Pons (tissue), 1 donor: ENCODE measurements at places on chromosomes 7 and 10.

GRCh38 chr10:132063432-132063831, 2.3 kb upstream of the JAKMIP3 start:
- peak; percentile 37 for DNase-seq

- no peak for DNase-seq
These were observed 202.7 kb downstream of the PARD3 start for GRCh38 chr10:34612446-34612845.

DNA sequence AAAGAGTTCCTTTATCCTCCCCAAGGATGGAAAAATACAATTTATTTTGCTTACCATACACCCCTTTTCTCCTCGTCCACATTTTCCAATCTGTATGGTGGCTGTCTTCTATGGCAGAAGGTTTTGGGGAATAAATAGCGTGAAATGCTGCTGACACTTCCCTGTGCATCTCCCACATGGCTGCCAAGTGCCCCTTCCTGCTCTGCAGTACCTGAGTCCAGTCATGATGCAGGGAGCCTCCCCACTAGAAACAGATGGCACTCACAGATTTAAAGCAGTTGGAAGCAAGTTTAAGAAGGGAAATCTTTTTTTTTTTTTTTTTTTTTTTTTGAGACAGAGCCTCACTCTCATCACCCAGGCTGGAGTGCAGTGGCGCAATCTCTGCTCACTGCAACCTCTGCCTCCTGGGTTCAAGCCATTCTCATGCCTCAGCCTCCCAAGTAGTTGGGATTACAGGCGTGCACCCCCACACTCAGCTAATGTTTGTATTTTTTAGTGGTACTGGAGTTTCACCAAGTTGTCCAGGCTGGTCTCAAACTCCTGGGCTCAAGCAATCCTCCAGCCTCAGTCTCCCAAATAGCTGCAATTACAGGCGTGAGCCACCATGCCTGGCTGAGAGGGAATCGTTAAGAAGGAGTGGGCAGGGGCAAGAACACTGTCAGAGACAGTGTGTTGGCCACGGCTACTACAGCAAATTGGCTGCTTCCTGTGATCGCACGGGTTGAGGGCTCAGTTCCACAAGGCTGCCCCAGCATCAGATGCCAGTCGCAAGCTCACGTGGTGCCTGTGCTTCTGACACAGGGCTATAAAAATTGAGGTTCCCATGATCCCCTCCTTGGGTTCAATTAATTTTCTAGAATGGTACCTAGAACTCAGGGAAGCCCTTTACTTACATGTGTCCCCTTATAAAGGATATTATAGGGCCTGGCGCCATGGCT, 5.3 kb upstream of the PILRA start:
- peak; percentile 29 for DNase-seq

GRCh38 chr7:148514236-148514635, 76.3 kb upstream of the C7orf33 start:
- DNase-seq, result no peak

DNA sequence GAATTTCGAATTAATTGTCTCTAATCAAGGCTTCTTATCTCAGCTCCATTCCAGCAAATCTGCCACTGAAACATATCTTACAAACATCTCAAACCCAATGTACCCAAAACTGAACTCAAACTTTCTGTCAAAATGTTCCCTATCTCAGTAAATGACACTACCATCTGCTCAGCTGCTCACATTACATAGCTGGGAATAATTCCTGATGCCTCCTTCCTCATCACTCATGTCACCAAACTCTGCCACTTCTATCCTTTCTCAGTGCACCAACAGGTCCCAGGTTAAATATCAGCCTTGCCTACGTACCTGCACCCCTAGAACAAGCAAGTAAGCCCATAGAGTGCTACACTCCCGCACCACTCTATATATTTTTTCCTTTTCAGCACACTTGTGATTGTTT, 12.4 kb downstream of the WAPL start:
- DNase-seq, result no peak

DNA sequence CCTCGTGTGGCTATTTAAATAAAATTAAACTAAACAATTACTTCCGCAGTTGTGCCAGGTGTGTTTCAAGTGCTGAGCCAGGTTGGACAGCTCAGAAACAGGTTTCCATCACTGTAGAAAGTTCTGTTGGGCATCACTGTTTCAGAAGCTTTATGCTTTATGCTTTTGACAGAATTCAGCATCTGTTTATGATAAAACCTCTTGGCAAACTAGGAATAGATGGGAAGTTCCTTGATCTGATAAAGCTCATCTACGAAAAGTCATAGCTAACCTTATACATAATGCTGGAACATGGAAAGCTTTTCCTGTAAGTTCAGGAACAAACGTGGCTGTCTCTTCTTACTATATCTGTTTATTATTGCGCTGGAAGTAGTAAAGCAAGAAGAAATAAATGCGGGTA, 143.4 kb downstream of the DOCK1 start:
- peak; percentile 48 for DNase-seq

DNA sequence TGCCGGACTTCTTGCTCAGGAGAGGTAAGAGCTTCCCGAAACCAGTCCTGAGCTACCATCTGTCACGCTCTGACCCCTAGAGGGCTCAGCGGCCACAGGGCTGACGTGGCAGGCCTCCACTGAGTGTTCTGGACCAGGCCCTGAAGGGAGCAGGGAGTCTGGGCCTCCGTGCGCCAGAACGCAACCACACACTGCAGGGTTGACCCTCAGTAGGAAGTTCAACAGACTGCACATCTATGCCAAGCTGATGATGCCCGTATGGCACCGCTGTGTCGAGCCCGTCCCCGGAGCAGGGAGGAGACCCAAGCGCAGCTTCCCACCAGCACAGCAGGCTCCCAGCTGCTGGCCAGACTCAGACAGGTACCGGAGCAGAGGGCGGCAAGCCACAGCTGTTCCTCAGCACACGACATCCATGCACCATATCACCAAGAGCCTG, 39.2 kb downstream of the CAMK2B start:
- no peak for DNase-seq

GRCh38 chr7:1961701-1962276, 271.0 kb downstream of the MAD1L1 start:
- no peak for DNase-seq

- no peak for DNase-seq
These were observed 38.9 kb downstream of the DNAJB12 start for GRCh38 chr10:72315611-72316385.
